ENCODE measurements at places on chromosomes 11 and 22. TPM values are rescaled to one million over a fixed set of nuclear protein-coding genes. Genes with fewer than 3 reads are reported as not detected.

Gene TEAD1
- 120 TPM for total RNA-seq

Gene OR10D3
- total RNA-seq = not detected

Gene CCDC89
- 6.0 TPM for total RNA-seq

Gene SLC7A4
- 2.0 TPM for total RNA-seq

Gene CFAP300
- 4.3 TPM for total RNA-seq

Gene OR51A2
- total RNA-seq = not detected

Gene CLMP
- total RNA-seq = 262 TPM

Gene CHST1
- total RNA-seq = 0.15 TPM

Gene HNRNPUL2
- total RNA-seq = 9.6 TPM

Gene TTC36
- total RNA-seq = 1.3 TPM

Gene RIMBP3C
- total RNA-seq = 0.15 TPM

Gene OR56A1
- total RNA-seq = under 0.01 TPM

Gene PPP1CA
- total RNA-seq = 198 TPM

Gene DDX6
- total RNA-seq = 157 TPM

Gene NOX4
- total RNA-seq = 1.0 TPM

Gene SEPTIN3
- under 0.01 TPM for total RNA-seq

Gene OR51B2
- not detected for total RNA-seq

Gene OR8D4
- total RNA-seq = not detected

Gene USH1C
- not detected for total RNA-seq

Gene OR5AR1
- total RNA-seq = not detected

Gene SLC15A3
- total RNA-seq = 4.8 TPM

Gene CYTH4
- total RNA-seq = 0.29 TPM

Gene RBMXL2
- total RNA-seq = not detected

All from smooth muscle cell of trachea (primary cell).